Stimulated activated effector memory CD8-positive, alpha-beta T cell treated with anti-CD3 and anti-CD28 coated beads, Interleukin-12 subunit alpha, Interleukin-12 subunit beta, amount 100 ng/mL, for 72 hours (primary cell): ENCODE measurements at places on chromosomes 4 and X.
A peak's percentile ranks its signal among the peaks of the same experiment; 100 is the strongest.

GRCh38 chrX:11450354-11450753 is 157.1 kb downstream of the AMELX start:
- no peak for DNase-seq

DNA sequence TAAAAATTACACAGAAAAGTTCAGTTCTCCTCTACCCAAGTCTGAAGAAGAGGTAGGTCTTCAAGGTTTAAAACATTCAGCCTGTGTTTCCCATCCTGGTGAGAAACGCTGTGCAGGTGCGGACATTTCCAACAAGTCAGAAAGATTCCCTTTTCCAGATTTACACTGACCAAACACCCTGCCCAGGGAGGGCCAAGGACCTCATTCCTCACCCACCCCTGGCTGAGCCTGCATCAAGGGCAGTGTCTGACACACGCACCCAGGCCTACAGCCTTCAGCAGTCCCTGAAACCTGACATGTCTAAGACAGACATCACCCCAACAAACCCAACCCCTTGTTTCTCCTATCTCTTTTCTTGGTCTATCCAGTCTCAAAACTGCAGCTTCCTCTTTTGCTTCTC is 105.9 kb downstream of the APBB2 start:
- no peak for DNase-seq

- DNase-seq: no peak
Measured at GRCh38 chr4:78613522-78614321, 62.2 kb downstream of the ANXA3 start.

- DNase-seq: no peak
Measured at GRCh38 chr4:61446941-61447340, 246.8 kb downstream of the ADGRL3 start.

DNA sequence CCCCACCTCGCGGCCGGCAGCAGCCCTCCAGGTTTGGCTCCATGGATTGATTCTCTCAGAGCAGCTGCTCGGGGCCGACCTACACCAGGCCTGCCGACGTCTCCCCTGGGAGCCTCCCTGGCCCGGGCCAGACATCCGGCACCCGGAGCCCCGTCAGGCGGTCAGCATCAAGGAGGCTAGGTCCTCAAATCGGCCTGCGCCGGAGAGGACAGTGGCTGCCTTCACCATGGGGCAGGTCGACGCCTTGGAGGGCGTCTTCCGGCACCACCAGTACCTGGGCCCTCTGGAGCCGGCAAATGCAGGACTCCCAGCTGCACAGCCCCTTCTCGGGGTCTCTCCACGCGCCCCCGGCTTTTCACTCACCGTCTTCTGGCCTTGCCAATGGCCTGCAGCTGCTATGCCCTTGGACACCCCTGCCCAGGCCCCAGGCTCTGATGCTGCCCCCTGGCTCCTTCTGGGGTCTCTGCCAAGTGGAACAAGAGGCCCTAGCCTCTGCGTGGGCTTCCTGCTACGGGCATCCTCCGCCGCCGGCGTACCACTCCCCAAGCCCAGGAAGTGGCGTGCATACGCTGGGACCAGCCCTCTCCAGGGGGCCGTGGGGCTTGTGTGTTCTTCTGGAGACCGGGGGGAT is 341.8 kb downstream of the MAGEB5 start:
- DNase-seq: no peak

GRCh38 chrX:69019073-69019890 is 146.0 kb downstream of the PJA1 start:
- DNase-seq: no peak

- no peak for DNase-seq
Measured at GRCh38 chrX:19870206-19870605, 17.2 kb downstream of the SH3KBP1 start.

- DNase-seq: no peak
Measured at GRCh38 chrX:19285857-19286256, 57.9 kb upstream of the PDHA1 start.

DNA sequence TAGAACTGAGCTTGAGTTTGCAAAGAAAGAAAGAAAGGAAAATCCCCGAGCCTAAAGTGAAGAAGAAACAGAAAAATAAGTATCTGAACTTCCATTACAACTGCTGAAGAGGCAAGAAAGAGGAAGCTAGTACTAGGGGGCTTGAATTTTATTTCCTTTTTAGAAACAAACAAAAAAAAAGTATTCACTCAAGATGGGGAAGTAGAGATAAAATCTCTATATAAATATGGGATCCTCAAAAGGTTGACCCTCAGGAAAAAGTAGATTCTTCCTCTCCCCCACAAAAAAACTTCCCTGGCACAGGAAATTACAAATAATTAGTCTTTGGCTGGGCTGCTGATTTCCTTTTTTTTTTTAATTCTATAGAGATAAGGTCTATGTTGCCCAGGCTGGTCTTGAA is 16.0 kb downstream of the LRBA start:
- no peak for DNase-seq

DNA sequence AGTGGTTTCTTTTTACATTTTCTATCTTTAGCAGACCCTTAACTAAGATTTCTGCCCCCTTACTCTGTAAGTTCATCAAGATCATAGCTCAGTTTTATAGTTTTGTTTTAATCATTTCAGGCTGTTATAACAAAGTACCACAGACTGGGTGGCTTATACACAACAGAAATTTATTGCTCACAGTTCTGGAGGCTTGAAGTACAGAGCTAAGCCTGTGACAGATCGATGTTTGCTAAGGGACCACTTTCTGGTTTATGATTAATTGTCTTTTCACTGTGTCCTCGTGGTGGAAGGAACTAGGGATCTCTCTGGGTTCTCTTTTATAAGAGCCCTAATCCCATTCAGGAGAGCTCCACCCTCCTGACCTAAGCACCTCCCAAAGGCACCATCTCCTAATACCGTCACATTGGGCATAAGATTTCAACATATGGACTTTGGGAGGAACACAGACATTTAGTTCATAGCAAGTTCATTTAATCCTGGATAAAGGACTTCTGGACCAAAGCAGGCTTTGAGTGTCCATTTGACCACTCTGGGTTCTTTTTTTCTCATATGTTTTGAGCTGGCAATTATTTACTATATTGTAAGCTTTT is 137.0 kb upstream of the IL15 start:
- DNase-seq: no peak

GRCh38 chr4:8394061-8394519 is 46.4 kb downstream of the ACOX3 start:
- no peak for DNase-seq

DNA sequence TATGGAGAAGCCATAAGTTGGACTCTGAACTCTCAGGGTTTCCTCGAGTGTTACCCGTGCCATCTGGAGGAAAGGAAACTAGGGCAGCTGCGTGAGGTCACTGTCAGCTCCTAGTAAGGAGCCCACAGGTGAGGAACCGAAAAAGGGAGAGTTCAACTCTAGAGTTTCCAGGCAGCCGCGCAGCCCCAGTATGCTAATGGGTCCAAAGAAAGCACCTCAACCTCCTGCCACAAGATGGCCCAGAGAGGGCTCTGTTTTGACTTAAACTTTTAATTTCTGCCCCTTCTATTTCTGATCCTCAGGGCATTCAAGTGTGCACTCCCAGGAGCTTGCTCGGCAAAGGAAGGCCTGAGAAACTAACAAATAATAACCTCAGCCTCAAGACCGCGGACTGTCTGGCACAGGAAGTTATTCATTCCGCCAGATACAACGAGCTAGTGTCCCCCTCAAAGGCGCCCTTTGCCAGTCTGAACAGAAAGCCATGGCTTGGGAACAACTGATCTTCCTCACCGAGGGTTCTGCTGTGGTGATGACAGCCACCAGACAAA is 13.9 kb downstream of the SCARB2 start:
- DNase-seq: no peak

DNA sequence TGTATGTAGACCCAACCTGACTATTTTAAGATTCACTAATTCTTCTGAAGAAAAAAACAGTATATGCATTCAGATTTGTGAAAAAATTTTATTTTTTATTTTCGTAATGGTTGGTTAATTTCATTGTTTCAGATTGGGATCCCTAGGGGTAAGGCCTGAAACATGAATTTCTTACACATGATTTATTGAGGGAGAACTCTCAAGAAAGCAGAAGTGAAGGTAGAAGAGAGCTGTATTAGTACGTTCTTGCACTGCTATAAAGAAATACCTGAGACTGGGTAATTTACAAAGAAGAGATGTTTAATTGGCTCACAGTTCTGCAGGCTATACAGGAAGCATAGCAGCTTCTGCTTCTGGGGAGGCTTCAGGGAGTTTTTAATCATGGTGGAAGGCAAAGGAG is 611.9 kb upstream of the TECRL start:
- no peak for DNase-seq

GRCh38 chr4:84492290-84492689 is 6.8 kb downstream of the NKX6-1 start:
- DNase-seq: no peak

- no peak for DNase-seq
Measured at GRCh38 chrX:139246295-139246694, 284.2 kb upstream of the F9 start.

DNA sequence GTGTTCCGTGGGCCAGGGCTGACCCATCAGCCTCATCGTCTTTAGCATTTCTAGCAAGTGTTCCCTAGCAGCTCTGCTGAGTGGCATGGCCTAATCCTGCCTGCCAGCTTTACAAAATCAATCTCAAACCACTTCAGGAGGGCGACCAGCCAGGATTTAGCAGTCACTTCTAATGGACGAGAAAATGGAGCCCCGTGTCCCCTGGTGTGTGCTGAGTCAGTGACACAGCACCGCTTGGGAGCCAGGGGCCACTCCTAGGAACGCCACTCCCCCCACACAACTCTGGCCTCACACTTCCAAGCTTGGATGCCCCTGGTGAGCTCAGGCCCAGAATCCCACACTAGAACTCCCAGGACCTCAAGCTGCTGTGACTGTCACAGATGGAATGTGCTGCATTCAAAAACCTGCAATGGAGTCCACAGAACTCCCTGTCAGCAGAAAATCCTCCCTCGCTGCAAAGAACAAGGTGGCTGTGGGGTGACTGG is 311.2 kb upstream of the GATB start:
- DNase-seq: no peak

GRCh38 chrX:71081330-71082123 is 13.4 kb upstream of the SNX12 start:
- no peak for DNase-seq

GRCh38 chrX:140918398-140919038 is 83.9 kb upstream of the SPANXB1 start:
- peak; percentile 43 for DNase-seq

- DNase-seq: no peak
Measured at GRCh38 chr4:15378062-15378461, 49.8 kb upstream of the C1QTNF7 start.

DNA sequence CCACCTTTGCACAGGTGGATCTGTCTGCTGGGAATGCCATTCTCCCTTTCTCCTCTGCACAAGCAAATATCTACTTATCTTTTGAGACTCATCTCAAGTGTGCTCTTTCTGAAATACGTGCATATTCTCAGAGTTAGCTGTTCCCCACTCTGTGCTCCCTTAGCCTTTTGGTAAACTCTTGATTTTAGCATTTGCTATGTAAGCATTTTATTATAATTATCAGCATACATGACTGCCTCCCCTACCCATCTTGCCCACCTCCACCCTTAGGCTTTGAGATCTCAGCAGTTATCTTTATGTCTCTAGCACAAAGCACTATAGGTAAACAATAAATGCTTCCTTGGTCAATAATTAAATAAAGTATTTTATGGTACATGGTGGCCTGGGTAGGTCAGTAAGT is 11.5 kb downstream of the DRP2 start:
- DNase-seq: no peak

DNA sequence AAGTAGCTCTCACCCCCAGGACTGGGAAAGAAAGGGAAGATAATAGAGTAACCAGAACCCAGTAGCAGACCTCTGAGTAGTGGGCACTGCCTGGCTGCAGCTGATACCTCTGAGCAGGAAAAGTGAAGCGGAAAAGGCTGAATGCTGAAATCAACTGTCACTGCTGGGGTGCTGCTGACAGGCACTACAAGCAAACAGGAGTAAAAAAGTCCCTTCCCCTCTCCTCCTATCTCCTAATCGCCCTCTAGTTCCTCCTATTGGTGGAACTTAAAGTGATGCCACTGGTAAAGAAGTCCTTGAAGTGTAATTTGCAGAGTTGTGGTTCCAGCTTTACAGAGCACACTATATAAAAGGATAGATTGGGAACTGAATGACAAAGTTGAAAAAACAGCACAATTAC is 32.8 kb upstream of the GLRB start:
- no peak for DNase-seq

DNA sequence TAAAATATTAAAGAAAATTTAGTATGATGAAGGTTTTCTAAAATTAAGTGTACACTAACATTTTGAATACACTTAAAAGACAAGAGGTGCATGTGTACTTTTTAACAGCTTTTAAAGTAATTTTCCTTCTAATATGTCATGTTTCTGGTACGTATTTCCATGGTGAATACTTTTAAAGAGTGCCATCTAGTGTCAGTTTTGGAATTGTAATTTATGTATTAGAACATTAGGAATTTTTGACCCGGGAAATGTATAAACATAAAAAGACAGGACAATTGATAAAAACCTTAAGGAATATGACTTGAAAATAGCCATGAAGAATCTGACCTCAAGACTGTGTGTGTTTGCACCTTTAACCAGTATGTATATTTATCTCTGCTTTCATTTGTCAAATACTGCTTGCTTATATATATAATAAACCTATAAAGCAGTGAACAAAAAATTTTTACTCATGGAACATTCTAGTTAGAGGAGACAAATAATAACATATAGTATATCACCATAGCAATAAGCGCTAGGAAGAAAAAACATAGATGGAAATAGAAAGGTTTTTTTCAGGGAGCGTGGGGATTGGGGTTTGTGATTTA is 7.2 kb downstream of the GSTCD start:
- no peak for DNase-seq
